Uterine smooth muscle cell (primary cell): ENCODE measurements at places on chromosomes 16 and 17. TPM values are rescaled to one million over a fixed set of nuclear protein-coding genes. Genes with fewer than 3 reads are reported as not detected.

Gene COG1
- total RNA-seq: 17.2 and 20.5 TPM in 2 replicates

Gene VEZF1
- total RNA-seq: 29.5 and 36.5 TPM in 2 replicates

Gene RNF227
- total RNA-seq: 2.5 TPM in 2 replicates

Gene NOG
- 0.75 and 2.7 TPM in 2 replicates for total RNA-seq

Gene ACSF3
- total RNA-seq: 25.1 and 26.6 TPM in 2 replicates

Gene ATP1B2
- not detected in 2 replicates for total RNA-seq

Gene PIK3R5
- total RNA-seq: not detected in 2 replicates

Gene SLC16A3
- total RNA-seq: 119 and 123 TPM in 2 replicates

Gene CDYL2
- total RNA-seq: 9.9 and 10.3 TPM in 2 replicates

Gene RCVRN
- total RNA-seq: not detected in 2 replicates

Gene SLC9A5
- 1.4 and 2.9 TPM in 2 replicates for total RNA-seq
